Cardiac septum (tissue), 1 donor: ENCODE measurements at places on chromosomes 5 and 9. TPM values are rescaled to one million over a fixed set of nuclear protein-coding genes. Genes with fewer than 3 reads are reported as not detected.
A peak's percentile ranks its signal among the peaks of the same experiment; 100 is the strongest.

The TCERG1 gene
- total RNA-seq = 33.2 TPM

- no peak for DNase-seq
Observed at GRCh38 chr5:146321571-146321970, 17.1 kb upstream of the POU4F3 start.

DNA sequence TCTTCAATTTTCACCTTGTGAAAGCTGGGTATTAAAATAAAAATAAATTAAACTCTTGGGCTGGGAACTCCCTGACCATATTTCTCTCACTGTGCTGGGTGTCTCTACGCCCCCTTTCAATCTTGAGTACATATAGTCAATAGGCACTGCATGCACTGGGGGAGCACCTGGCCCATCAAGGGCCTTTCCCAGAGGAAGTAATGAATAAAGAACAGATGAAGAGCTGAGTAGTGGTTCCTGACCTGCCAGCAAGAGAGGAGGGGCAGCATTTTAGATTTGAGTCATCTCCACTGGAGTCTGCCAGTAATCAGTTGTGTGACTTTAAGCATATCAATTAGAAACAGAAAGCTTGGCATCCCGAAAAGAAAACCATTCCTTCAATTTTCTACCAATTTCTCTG lies 6.2 kb downstream of the MAPKAP1 start:
- DNase-seq = no peak

- no peak for DNase-seq
Observed at GRCh38 chr5:38455796-38456330, 100.6 kb downstream of the LIFR start.

DNA sequence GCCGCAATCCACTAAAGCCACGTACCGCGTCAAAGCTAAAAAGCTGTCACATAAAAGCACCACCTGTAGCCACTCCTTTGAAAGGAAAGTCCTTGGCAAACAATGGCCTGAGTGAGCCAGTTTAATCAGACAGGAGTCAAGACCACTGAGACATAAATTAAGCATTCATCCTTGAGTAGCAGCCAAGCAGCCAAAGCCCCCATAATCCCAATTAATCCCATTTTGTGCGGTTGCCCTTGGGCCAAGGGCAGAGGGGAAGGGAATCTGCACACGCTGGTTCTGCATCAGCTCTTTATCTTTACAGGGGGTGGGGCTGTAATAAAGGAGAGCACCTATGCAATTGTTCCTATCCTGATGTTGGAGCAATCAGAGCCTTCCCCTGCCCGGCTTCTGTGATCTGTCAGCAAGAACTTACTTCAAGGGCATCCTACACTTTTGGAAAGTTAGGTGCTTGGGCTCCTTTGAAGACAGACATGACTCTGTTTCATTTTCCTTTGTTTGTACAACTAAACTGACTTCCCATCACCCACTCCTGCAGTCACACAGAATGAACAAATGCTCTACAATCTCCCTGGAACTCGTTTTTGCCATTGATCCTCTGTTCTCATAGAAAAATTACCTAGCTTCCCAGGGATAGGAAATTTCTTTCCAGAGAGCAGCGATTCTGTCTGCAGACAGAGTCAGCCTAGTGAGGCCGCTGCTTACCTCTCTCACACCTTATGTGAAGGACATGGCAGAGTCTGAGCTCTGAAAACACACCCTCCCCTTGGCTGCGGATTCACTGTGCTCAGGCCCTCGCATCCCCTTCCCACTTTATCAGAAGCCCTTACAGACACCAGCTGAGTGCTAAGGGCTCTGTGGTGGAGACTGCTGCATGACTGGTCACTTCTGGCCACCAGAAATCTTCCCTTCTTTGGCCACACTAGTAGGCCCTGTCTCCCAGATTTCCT lies 116.2 kb upstream of the TBCA start:
- no peak for DNase-seq

GRCh38 chr5:88833371-88834130 lies 49.4 kb downstream of the MEF2C start:
- DNase-seq = no peak

GRCh38 chr5:2902186-2902585 lies 150.7 kb upstream of the IRX2 start:
- no peak for DNase-seq

DNA sequence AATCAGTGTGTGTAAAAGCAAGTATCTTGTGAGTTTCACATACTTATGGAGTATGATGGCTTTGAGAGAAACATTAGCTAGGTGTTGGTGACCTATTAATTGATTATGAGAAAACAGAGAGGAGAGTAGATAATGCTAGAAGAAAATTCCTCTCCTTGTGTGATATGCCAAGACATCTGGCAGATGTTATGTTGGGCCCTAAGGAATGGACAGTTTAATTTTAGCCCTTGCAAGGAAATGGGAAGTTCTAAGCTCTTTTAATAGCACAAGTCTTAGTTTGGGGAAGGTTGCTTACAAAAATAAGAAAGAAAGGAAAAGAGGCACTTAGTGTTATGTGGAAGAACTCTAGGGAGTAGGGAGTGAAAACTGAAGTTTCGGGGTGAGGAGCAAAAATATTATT lies 5.1 kb downstream of the ZNF462 start:
- no peak for DNase-seq

DNA sequence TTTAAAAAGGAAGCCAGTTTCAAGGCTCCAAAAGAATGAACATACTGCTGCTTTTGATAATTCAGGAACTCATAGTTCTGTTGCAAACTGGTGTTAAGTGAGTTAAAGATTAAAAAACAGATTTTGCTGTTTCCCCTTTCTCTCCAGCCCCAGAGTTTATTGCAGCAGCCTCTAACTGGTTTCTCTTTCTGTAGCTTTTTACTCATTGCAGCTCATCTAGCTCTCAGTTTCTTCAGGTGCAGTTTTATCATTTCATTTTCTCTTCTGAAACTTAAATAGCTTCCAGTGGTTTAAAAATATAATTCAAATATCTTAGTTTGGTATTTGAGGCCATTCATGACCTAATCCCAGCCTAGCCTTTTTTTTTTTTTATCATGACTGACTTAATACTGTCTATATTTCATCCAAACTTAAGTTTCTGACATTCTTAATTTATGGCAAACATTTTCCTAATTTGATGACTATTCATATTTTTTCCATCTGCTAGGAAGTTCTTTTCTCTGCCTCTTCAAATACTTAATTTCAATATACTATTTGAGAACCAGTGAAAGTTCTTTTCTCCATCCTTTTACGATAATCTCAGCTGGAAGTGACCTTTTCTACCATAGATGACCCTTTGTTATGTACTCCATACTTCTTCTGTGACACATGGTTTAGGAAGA lies 252.7 kb upstream of the GRIA1 start:
- DNase-seq = no peak

GRCh38 chr9:21452681-21453080 lies 12.4 kb downstream of the IFNA1 start:
- DNase-seq = no peak

The VLDLR gene
- total RNA-seq = 127 TPM

GRCh38 chr9:19085295-19085694 lies 17.4 kb downstream of the HAUS6 start:
- DNase-seq = no peak

- no peak for DNase-seq
Observed at GRCh38 chr9:111904891-111905291, 8.3 kb downstream of the UGCG start.

DNA sequence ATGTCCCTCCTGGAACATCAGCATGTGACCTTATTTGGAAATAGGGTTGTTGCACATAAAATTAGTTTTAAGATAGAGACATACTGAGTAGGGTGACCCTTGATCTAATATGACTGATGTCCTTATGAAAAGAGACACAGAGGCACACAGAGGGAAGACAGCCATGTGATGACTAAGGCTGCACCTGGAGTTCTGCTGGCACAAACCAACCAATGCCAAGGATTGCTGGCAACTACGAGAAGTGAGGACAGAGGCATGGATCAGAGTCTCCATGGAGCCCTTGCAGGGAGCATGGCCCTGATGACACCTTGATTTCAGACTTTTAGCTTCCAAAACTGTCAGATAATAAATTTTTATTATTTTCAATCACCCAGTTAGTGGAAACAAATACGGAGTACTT lies 101.9 kb downstream of the FBXL7 start:
- no peak for DNase-seq

The FOXD4L4 gene
- not detected for total RNA-seq

The ADRA1B gene
- total RNA-seq = 4.9 TPM

DNA sequence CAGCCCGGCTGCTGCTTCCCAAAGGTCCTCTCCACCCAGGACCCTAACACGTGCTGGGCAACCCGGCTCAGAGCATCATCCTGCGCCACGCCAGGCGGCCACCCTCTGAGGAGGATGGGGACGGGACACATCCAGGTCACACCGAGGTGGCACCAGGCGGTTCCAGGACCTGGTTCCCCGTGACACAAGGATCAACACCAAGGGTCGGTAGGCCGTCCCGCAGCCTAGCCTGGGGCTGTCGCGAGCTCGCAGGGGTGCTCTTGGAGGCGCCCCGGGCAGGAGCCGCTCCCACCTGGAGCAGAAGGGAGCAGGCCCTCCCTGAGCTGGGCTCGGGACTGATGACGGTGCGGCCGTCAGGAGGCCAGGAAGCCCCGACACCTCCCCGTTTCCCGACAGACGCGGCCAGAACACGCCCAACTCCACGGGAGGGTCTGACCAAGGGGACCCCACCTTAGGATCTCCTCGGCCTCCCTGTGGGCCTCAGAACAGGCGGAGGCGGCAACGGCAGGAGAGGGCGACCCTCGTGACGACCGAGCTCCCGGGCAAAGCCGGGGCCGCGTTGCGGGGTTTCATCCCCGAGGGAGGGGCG lies 6.3 kb downstream of the EXD3 start:
- DNase-seq = no peak

- DNase-seq = no peak
Observed at GRCh38 chr9:130149654-130150286, 22.4 kb upstream of the NCS1 start.

DNA sequence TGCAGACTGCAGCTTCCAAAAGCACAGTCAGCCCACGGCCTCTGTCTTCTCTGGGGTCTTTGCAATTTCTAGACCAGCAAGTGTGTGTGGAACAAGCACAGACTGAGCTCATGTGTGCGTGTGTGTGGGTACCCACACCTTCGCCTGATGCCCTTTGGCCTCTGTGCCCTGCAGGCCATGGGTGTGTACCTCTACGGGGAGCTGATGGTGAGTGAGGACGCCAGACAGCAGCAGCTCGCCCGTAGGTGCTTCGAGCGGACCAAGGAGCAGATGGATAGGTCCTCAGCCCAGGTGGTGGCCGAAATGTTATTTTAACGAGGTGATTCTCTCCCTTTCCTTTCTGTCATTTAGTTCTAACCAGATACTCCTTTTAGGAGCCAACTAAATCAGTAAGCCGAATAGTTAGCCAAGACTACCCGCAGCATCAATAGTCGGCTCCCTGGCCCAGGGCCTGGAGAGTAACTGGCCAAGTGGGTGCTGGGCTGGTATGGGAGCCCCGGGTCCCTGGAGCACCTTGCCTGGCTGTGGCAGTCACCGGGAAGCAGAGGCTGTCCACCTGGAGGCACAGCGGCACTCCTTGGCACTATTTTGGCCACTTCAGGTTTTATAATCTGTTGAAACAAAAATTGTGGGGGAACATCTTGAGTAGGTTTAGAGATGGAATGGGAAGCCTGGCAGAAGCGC lies 235.0 kb downstream of the FANCC start:
- DNase-seq = no peak

DNA sequence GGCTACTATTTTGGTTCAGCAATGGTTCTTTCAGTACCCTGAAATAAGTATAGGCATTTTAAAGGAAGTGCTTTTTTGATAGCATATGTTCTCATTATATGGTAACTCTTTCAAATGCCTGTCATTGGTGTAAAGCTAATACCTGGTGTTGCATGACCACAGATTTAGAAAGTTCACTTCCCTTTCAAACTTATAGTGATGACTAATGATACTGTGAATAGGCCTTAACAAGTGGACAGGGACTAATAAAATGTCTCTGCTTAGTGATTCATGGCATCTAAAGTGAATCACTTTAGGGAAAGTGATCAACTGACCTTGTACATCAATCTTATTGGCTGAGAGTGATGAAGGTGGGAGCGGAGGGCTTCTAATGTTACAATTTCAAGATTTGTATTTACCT lies 21.6 kb downstream of the MRPL22 start:
- no peak for DNase-seq

DNA sequence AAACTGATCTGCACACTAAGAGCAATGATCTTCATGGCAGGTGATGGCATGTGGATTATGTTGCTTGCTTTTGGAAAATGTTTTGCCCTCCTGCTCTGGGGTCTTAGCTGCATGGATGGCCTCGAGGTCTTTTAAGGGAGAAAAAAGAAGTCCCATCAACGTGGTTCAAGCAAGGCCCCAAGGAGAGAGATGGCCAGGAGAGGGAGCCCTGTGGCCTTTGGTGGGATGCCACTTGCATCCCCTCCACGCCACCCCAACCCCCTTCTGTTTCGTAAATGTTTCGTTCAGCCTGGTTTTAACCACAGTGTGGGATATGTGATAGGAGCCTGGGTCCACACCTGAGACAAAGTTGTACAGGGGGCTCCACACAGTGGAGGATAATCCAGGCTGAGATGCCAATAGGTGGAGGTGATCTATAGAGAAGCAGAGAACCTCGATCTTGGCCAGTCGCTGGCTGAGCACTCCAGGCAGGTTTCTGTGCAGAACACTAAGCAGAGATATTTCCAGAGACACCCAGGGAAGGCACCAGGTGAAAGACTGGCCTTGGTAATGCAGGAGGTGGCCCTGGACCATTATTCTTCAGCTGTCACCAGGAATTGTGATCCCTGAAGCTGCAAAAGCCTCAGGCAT lies 25.8 kb upstream of the FRRS1L start:
- DNase-seq = no peak

DNA sequence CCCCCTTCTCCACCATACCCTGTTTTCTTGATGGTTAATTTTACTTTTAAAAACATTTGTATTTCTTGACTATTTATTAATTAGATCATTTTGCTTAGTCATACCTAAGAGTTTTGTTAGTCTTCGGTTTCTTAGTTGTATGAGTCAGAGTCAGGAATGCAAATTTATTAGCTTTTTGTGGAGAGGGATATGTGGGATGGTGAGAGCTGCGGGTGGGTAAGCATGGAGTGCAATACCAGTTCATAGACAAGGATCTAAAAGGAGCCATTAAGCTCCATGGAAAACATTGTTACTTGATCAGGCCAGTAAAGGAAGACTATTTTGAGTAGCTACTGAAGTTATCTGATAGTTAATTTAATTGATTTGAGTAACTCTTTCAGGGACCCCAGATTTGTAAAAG lies 77.5 kb downstream of the ZSWIM6 start:
- no peak for DNase-seq

The F2RL2 gene
- total RNA-seq = 3.4 TPM

GRCh38 chr5:145347026-145347616 lies 488.0 kb downstream of the PRELID2 start:
- no peak for DNase-seq

DNA sequence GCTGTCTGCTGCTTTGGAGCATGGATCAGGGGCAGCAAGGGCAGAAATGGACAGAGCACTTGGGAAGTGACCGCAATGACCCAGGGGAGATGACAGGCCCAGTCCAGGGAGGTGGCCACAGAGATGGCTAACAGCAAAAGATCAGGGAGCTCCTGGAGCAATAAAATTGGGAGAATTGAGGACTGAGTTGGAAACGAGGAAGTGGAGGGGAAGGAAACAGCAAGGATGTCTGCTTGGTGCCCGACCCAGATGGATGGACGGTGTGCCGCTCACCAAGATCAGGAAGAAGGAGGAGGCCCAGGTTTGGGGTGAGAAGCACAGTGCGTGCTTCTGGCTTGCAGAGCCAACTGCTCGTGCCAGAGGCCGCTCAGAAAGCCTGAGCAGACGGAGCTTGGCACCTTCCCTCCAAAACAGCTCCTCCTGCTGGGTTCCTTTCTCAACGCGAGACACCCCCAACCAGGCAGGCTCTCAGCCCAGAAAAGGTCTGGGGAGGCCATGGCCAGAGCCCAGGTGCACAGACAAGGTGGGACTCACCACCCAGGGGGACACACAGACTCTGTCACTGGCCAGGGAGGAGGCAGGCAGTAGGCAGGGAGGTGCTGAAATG lies 1.7 kb upstream of the SLC34A1 start:
- DNase-seq = peak; percentile 75
